ENCODE measurements at places on chromosomes 2 and 18.

- no peak for DNase-seq
Observed at GRCh38 chr2:156538083-156538504, 101.9 kb downstream of the GPD2 start.

- DNase-seq = no peak
Observed at GRCh38 chr18:24985586-24985985, 366.4 kb downstream of the ZNF521 start.

- DNase-seq = no peak
Observed at GRCh38 chr2:82730811-82731210, 1728.3 kb downstream of the SUCLG1 start.

DNA sequence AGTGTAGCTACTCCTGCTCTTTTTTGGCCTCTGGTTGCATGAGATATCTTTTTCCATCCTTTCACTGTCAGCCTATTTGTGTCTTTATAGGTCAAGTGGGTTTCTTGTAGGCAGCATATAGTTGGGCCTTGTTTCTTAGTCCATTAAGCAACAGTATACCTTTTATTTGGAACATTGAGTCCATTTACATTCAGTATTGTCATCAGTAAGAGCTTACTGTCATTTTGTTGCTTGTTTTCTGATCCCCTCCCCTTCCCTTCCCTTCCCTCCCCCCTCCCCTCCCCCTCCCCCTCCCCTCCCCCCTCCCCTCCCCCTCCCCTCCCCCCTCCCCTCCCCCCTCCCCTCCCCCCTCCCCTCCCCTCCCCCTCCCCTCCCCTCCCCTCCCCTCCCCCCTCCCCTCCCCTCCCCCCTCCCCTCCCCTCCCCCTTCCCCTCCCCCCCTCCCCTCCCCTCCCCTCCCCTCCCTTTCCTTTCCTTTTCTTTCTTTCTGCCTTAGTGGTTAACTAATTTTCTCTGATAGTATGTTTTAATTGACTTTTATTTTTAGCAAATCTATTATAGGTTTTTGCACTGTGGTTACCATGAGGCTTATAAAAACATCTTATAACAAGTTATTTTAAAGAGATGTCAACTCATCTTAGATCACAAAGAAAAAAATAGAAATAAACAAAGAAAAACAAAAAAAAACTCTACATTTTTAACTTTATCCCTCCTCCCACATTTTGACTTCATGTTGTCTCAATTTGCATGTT lies 13.2 kb upstream of the DCDC2C start:
- no peak for DNase-seq

DNA sequence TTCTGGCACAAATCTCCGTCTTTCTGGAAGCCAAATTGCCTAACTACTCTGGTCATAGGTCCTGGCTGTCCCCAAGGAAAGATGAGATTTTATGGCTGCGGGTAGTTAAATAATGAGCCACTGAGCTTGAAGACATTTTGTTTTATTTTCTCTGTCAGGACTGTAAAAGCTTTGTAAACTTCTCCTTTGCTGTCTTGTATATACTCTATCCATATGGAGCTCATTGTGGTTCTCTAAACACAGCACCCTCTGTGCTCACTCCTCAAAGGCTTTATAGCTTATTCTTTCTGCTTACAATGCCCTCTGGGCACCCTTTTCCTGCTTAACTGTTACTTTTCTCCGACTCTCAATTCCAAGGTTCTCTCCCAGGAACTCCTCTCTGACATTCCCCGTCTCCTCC lies 209.1 kb downstream of the CMPK2 start:
- no peak for DNase-seq

DNA sequence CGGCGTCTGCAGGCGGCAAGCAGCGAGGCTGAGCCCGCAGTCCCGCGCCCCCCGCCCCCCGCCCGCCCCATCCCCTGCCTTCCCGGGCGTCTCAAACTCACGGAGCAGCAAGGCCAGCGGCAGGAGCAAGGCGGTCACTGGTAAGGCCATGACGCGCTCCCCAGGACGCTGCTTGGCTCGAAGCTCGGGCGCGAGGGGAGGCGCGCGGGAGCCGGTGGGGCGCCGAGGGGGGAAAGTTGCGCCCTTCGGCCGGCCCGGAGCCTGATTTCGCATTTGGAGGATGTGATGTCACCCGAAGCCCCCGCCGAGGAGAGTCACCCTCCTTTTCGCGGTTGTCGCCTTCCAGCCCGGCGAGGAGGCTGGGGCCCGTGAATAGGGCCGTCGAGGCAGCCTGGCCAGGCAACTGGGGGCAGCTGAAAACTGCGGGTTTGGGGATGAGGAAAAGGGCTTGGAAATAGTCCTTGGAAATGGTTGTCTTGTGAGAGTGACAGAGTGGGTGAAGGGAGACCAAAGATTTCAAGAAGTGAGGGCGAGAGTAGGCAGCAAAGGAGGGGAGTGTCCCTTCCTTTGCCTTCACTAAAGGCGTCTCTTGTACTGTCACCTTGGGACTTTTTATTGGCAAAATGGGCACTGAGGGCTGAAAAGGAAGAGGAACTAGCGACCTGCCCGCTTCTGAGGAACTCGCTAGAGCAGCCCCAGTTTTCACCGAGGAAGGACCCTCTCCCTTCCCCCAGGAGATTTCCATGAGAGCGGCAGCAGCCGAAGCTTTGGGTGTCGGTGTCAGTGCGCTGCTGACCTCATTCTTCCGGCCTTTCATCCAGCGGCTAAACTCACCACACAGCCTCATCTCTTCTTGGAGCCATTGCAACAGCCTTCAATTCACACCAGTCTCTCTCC lies at the start of gene CD8A:
TSS of gene CD8A (minus strand) at position 238 of the 897 bp plus-strand sequence. CDS start at position 150, 88 bp downstream.
- no peak for DNase-seq

- no peak for DNase-seq
Observed at GRCh38 chr18:34493566-34494358, 216.3 kb upstream of the DTNA start.

DNA sequence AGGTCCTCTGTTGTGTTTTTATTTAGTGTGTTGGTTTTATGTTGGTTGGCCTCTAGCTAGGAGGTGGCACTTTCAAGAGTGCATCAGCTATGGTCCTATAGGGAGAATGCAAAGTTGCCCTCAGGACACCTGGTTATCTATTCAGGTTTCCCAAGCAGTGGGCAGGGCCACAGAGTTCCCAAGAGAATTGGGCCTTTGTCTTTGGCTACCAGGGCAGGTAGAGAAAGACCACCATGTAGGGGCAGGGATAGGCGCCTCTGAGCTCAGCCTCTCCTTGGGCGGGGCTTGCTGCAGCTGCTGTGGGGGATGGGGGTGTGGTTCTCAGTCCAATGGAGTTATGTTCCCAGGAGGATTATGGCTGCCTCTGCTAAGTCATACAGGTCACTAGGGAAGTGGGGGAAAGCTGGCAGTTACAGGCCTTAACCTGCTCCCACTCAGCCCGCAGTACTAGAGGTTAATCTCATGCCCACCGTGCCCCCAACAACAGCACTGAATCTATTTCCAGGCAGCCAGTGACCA lies 26.0 kb downstream of the ABCB11 start:
- no peak for DNase-seq

DNA sequence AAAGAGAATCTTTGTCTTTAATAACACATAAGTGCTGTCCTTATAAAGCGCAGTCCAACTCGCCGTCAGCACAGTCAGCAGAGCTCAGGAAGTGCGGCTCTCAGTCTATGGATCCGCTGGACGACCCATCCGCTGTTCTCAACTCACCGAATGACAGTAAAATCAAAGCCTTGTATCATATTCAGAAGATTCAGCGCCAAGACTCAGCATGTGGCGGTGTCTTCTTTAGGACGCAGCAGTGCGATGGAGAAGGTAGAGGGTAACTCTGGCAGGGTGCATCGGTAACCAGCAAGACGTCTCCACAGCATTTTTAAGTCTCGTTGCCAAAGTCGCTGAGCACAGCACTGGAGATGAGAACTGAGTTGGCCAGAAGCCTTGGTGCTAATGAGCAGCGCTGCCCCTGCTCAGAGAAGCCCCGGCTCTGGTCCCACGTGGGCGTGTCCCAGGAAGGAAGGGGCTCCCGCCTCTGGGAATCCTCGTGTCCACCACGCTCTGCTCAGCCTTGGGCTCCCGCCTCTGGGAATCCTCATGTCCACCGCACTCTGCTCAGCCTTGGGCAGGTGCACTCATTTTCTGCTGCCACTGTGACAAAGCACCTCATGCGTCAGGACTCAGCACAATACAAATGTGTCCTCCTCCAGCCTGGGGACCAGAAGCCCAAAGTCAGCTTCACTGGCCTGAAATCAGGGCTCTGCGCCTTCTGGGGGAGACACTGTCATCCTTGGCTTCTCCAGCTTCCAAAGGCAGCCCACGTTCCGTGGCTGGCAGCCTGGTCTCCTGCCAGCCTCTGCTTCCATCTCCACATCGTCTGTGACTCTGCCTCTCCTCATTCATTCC lies 238.0 kb upstream of the SALL3 start:
- no peak for DNase-seq

DNA sequence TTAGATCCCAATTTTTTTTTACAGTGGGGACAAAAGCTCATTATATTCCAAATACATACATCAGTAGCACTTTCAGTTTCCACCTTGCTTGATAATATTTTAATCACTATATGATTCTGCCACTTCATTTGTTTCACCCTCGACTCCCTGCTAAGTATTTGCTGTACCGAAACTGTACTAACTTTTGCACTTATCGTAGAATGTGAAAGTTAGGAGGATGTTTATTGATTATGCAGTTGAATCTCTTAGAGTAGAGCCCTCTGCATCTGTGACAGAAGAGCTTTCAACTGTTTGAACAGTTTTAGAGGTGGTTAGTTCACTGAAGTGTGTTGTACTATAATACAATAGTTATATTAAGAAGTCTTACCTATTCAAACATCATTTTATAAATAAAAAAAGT lies 20.8 kb downstream of the NCOA1 start:
- no peak for DNase-seq

DNA sequence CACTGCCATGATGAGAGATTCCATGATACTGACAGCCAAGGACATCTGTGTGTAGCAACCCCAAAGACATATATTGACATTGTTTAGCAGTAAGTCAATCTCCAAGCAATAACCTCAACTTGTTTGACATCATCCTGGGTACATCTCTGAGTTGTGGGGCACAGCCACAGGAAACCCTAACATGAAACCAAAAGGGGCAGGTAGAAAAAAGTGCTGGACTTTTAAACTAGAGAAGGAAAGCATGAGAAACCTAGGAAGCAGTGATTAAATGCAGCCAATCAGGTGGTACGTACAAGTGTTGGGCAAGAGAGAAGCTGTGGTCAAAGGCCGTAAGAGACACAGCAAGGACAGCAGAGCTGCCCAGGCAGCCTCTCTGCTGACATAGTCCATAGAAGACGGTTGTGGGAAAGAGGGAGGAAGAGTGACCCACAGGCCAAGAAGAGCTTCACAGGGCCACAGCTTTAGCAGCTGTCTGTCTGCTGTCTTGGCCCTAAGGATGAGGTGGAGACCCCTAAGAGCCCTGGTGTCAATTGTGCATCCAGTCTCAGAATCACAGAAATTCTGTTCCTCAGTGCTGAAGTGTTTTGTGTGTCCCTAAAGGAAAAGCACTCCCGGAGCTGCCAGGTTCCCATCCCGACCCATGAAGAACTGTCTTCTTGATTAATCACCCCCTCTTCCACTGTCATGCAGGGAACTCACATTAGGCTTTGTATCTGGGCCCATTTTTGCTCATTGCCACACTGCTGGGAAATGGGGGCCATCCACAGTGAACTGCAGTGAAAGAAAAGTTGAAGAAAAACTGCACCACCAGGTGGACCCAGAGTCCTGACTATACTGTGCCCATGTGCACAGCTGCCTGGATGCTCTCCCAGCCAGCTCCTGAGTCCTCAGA lies 25.4 kb upstream of the CHN1 start:
- DNase-seq = no peak

DNA sequence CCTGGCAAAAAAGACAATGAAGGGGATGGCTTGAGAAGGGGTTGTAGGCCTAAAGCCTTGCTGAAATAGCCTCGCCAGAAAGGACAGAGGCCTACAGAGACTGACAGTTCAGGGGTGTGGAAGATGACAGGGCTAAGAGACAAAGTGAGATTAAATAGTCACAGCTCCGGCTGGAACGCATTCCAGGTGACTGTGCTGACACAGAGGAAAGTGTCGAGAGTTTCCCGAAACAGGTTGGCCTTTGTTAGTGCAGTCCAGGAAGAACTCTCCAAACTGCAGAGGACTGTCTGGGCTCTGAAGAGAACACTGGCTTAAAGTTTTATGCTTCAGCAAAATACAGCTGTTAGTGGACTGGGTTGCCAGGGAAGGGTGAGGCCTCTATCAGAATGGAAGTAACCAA lies 52.8 kb downstream of the METTL4 start:
- no peak for DNase-seq

GRCh38 chr2:31957354-31958139 lies 53.3 kb downstream of the MEMO1 start:
- DNase-seq = no peak

Measured in stimulated activated CD4-positive, alpha-beta T cell treated with anti-CD3 and anti-CD28 coated beads, Interleukin-1b, Interleukin-23, amount 100 ng/mL, for 1 hour (primary cell).